NCI-H510A (cell line): ENCODE measurements at places on chromosomes 1 and 21.

DNA sequence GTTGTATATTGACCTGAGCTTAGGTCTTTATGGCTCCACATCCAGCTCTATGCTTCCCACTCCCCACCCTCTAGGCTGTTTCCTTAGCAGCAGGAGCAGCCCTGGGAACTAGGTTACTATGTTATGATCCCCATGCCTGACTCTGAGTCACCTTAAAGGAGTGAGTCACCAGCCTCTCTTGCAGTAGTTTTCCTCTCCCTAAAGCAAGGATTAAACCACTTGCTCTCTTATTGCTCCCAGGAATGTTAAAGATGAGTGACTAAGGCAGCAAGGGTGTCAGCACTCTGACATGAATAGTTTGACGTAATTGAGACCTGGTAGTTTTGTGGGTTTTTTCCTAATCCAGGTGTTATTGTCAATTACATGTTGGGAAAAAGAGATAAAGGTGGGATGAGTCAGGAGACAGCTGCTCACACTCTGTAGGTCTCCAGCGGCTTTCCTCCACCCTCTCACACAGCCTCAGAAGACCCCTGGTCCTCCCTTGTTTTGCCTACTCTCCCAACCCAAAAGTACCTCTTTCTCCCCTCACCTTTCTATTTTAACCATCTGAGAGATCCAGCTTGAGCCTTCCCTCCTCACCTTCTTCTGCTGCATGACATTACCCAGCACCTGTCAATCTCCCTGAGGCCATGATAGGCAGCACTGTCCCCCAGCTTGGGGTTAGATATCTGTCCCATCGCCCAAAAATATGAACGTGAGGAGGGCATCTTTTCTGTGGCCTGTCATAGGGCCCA lies 369.1 kb upstream of the VAMP3 start:
- no peak for DNase-seq

GRCh38 chr1:47951026-47951425 lies 46.2 kb downstream of the TRABD2B start:
- no peak for DNase-seq

- no peak for DNase-seq
These were observed 70.1 kb downstream of the EPHB2 start for GRCh38 chr1:22780696-22781095.

- no peak for DNase-seq
These were observed 633.3 kb downstream of the LMO4 start for GRCh38 chr1:87961992-87962391.

- DNase-seq = no peak
These were observed 625.3 kb downstream of the KIF26B start for GRCh38 chr1:245779797-245780755.

GRCh38 chr1:192378276-192378675 lies 61.5 kb downstream of the RGS21 start:
- no peak for DNase-seq

GRCh38 chr1:115127539-115127938 lies 38.2 kb upstream of the TSPAN2 start:
- DNase-seq = no peak

DNA sequence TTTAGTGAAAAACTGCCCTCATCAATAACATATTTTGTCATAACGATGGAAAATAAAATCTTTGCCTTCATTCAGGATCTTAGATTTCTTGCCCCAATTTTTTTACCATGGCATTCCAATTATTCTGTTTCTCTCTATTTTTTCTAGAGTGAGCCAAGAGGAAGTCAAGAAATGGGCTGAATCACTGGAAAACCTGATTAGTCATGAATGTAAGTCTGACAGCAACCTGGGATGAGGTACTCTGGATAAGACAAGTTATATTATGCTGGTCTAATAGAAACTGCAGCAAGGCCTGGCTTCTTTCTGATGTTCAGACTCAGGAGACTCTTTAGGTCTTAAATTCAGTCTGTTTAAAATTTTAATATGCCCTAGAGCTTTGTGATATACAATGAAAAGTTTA lies 3.5 kb downstream of the RGS4 start:
- DNase-seq = no peak

DNA sequence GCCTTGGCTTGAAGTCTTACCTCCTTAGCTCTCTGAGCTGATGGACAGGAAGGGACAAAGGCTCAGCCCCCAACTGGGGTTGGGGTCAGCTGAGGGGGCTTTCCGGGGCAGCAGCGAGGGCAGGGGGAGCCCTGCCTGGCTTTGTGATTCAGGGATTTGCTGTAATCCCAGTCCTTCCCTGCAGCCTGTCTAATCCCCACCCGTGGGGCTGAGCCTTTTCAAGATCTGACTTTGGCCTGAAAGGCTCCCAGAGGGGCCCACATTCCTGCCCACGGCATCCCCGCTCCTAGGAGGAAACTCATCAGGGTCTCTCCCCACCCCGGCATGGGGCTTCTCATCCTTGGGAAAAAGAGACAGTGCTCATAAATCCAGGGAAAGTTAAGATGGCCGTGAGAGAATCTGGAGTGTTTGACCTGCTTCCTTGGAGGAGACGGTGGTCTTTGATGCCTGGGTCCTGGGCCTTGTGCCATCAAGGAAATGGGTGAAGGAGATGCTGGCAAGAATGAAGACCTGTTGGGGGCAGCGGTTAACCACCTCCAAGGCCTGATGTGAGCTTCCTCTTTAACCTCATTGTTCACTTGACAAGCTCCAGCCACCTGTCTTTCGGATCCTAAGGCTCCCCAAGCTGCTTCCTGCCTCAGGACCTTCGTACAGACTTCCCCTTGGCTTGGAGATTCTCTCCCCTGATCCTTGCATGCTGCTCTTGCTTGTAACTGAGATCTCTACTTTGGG lies 83.1 kb upstream of the WNT4 start:
- no peak for DNase-seq

- DNase-seq = no peak
These were observed 1192.1 kb upstream of the B3GALT2 start for GRCh38 chr1:194378517-194378916.

DNA sequence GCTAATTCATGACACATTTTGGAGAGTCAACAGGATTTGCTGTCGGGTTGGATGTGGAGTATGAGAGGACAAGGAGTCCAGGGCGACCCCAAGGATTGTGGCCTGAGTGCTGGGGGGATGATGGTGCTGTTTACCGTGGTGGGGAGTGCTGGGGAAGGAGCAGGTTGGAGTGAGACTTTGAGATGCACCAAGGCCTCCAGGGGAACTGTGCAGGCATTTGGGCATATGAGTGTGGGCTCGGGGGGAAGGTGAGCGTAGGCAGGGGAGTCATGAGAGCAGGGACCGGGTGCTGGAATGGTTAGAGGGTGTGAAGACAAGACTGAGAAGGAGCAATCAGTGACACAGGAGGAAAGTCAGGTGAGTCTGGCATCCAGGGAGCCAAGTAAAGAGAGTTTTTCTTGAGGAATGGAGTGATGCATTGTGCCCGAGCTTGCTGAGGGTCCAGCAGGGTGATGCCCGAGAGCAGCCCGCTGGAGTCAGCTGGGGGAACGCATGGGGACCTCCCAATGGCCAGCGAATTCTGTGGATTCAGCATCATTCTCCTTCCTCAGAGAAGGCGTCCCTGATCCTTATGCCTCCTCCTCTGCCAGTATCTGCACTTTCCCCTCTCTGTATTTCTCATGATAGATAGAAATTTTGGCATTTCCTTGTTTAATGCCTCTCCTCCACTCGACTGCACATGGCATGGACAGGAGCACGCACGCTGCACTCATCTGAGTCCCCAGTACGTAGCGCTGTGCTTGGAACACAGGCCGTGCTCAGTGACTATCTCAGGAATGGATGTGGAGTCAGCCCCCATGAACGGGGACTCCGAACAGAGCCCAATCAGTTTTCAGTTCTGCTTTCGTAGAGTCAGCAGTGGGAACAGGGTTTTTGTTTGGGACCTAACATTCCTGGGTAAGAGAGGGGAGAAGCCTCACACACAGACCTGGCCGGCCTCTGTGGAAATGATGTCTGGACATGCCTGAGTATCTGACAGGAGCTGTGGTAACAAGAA lies 52.1 kb upstream of the ETV3 start:
- no peak for DNase-seq

DNA sequence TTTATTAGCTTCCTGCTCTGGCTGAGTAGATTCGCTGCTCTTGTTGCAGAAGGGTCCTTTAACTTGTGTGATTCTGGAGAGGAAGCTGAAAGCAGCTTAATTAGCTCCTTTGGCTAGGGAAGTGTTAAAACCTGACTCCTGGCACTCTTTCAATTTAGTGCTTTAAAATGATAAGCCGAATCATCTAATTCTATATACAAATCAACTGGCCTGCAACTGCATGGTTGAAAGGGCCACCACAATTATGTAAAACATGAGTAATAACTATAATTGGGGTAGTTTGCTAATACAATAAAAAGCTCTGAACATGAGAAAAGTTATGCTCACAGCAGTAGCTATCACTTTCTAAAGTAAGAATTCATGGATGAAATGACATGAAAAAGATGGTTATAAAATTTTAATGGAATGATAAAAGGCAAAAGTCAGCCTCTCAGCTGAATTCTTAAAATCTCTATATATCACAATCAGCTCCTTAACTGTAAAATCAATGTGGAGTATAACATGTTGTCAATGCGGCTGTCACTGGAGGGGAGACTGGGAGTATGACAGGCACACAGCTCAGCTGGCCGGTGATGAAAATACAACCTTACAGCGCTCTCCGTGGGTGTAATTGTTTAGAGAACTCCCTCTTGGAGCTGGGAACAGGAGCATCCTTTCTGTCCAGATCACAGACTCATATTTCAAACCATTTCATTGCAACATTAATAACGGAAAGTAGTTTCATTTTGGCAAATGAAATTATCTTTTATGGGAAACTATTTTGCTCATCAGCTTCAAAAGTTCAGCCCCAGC lies 324.4 kb downstream of the KCTD3 start:
- no peak for DNase-seq

- DNase-seq = no peak
These were observed 74.0 kb upstream of the KCNE2 start for GRCh38 chr21:34289856-34290255.

- no peak for DNase-seq
These were observed 25.2 kb upstream of the TRIM45 start for GRCh38 chr1:117146575-117147340.

DNA sequence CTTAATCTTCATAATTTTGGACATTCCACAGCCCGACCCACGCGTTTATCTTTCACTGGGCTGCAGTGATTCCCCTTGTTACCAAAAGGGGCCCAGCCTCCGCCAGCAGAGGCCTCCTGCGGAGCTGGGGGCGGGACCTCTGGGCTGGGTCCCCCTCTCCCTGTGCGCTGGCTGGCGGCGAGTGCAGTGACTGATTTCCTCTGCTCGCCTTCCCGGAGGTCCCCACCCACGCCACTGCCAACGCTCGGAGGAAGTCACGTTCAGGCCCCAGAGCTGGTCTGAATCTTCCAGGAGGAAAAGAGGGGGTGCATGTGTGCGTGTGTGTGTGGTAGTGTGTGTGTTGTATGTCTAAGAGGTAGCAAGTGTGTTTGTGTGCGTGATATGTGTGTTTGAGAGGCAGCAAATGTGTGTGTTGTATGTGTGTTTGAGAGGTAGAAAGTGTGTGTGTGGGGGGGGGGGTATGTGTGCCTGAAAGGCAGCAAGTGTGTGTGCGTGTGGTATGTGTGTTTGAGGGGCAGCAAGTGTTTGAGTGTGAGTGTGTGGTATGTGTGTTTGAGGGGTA lies 35.0 kb upstream of the JAK1 start:
- DNase-seq = no peak

- DNase-seq = no peak
These were observed 493.5 kb downstream of the DPYD start for GRCh38 chr1:97427371-97427770.

DNA sequence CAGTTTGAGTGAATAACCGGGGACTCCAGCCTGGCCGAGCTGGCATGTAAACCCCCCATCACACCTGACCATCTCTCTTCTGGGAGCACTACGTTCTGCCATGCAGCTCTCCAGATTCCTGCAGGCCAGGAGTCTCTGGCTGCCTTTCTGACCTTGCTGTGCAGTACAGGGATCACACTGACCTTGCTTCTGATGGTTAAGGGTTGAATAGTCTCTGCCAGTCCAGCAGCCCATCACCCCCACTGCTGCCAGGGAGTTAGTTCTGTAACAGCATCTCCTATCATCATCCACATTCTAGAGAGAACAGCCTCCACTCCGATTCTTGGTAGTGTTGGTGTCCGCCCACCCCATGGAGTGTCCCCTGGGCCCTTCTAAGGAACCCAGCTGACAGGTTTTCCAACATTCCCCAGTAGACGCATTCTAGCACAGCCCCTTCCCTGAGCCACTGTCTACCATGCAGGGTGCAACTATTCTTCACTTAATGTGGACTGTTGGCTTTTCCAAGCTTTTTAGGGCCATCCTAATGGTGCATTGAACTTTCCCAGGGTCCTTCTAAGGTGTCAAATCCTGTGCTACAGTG lies 109.8 kb downstream of the RIPK4 start:
- DNase-seq = no peak

DNA sequence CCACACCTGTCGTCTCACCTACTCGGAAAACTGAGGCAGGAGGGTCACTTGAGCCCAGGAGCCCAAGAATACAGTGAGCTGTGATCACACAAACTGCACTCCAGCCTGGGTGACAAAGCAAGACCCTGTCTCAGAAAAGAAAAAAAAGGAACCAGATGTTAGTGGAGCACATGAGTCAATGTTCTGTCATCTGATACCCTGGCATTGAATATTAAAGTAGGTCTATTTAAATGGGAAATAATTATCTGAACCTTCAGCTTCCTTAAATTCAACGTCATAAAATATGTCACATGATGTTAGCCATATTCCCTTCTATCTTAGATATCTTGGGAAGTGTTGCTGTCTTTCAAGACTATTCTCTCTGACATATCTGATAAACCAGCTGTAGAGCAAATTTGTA lies 47.3 kb downstream of the NCAM2 start:
- no peak for DNase-seq

- DNase-seq = no peak
These were observed 28.8 kb downstream of the TOR1AIP1 start for GRCh38 chr1:179910934-179911333.

GRCh38 chr1:27301582-27302199 lies 20.3 kb upstream of the TMEM222 start:
- no peak for DNase-seq

- DNase-seq = no peak
These were observed 25.3 kb downstream of the KNCN start for GRCh38 chr1:46526013-46526690.
